ENCODE measurements at places on chromosomes 11 and 22. TPM values are rescaled to one million over a fixed set of nuclear protein-coding genes. Genes with fewer than 3 reads are reported as not detected.

C1QTNF5 gene
- 11.9 TPM for total RNA-seq

TEX54 gene
- total RNA-seq = not detected

UBQLNL gene
- 0.13 TPM for total RNA-seq

EFCAB6 gene
- 3.0 TPM for total RNA-seq

MICAL2 gene
- total RNA-seq = 355 TPM

SHANK2 gene
- total RNA-seq = 9.2 TPM

SSH3 gene
- total RNA-seq = 26.7 TPM

SELENOM gene
- total RNA-seq = 373 TPM

STX3 gene
- total RNA-seq = 6.7 TPM

PTPN5 gene
- total RNA-seq = not detected

IGF2 gene
- 42.0 TPM for total RNA-seq

CHST1 gene
- total RNA-seq = 4.9 TPM

SLC22A8 gene
- total RNA-seq = not detected

OR52H1 gene
- 0.16 TPM for total RNA-seq

PRG3 gene
- total RNA-seq = not detected

OR8D1 gene
- total RNA-seq = under 0.01 TPM

NOX4 gene
- 10.5 TPM for total RNA-seq

SLC17A6 gene
- total RNA-seq = not detected

Data from epithelial cell of alveolus of lung (primary cell).